Left renal cortex interstitium (tissue), 4 donors: ENCODE measurements at places on chromosomes 3 and 15. TPM values are rescaled to one million over a fixed set of nuclear protein-coding genes. Genes with fewer than 3 reads are reported as not detected.

DNA sequence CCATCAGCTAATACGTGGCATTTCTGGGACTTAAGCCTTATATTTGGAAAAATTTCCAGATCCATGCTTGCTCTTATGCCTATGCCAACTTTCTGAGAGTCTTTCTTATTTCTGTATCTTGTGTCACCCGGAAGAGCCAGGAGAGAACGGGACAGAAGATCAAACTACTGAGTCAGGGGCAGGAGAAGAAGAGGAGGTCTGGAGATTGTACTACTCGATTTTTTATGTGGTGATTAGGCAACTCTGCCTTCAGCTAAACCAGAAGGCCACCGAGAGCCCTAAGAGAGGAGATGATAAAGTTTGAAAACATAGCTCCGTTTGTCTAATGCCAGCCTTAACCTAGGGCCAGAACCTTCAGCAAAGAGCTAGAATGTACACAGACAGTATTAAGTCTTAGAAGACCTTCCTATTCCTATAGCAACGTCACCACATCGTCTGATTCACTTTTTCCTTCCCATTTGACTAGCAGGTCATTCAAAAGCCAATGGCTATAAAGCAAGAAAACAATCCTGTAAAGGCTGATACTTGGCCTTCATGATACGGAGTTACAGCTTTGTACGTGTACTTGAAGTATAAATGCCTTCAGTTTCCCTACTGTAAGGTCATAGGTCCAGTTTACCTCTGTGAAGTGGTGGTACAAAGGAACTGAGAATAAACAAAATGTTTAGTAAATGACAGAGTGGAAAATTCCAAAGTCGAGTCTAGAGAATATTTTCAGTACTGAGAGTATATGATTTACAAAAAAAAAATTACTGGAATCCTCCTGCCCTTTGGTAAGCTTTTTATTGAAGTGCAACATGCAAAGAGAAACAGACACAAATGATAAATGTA is 96.1 kb upstream of the ICE2 start:
- no peak for DNase-seq

AGBL1 gene
- 0.06 TPM for polyA plus RNA-seq

PPM1L gene
- 7.3 TPM for polyA plus RNA-seq

CAMP gene
- not detected for polyA plus RNA-seq
